ENCODE measurements at places on chromosomes 7 and 10. TPM values are rescaled to one million over a fixed set of nuclear protein-coding genes. Genes with fewer than 3 reads are reported as not detected.

NKX6-2 gene
- total RNA-seq: 2.5 TPM

HYAL4 gene
- total RNA-seq: not detected

- no peak for DNase-seq
- no peaks in the 10 kb centered on the region for H3K27me3 ChIP-seq
- H3K4me3 ChIP-seq: no peak overlapping the region
- H3K4me1 ChIP-seq: no peaks in the 10 kb centered on the region
- no peaks in the 10 kb centered on the region for H3K36me3 ChIP-seq
- H3K27ac ChIP-seq: no peak overlapping the region
These were observed 8.2 kb downstream of the COL26A1 start for GRCh38 chr7:101370836-101371235.

GRCh38 chr7:55026867-55027490, 8.2 kb downstream of the EGFR start:
- no peak for DNase-seq
- no peak overlapping the region for H3K4me3 ChIP-seq
- H3K27me3 ChIP-seq: no peaks in the 10 kb centered on the region
- H3K4me1 ChIP-seq: no peaks in the 10 kb centered on the region

- H3K4me1 ChIP-seq: no peaks in the 10 kb centered on the region
- no peak overlapping the region for H3K27ac ChIP-seq
- no peaks in the 10 kb centered on the region for H3K36me3 ChIP-seq
- H3K27me3 ChIP-seq: no peaks in the 10 kb centered on the region
- H3K4me3 ChIP-seq: no peak overlapping the region
- DNase-seq: no peak
These were observed 210.7 kb downstream of the MAD1L1 start for GRCh38 chr7:2022021-2022409.

DNA sequence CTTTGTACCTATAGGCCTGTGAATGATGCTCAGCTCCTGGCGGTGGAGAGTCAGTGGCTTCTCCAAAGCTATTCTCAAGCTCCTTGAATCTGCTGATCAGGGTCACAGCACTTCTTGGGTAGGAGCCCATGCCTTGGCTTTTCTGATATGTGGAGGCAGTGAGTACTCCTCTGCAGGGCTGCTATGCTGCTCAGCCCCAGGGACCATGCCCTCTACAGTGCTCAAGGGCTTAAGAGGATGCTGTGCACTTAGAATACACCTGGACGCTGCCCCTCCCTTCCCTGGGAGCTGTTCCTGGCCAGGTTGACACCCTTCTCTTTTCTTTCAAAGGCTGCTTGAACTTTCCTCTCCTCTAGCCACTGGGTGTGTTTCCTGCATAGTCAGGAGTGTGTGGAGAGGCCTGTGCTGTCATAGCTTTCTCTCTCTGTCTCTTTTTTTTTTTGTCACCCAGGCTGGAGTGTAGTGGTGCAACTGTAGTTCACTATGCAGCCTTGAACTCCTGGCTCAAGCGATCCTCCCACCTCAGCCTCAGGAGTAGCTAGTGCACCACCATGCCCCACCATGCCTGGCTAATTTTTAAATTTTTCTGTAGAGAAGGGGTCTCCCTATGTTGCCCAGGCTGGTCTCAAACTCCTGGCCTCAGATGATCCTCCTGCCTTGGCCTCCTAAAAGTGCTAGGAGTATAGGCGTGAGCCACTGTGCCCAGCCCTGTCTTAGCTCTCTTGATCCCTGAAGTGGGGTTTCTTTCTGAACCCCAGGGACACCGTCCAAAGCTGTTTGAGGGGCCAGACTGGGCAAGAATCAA, 113.9 kb downstream of the KIF20B start:
- no peaks in the 10 kb centered on the region for H3K36me3 ChIP-seq
- H3K4me1 ChIP-seq: no peaks in the 10 kb centered on the region

- DNase-seq: no peak
- no peak overlapping the region for H3K27ac ChIP-seq
- peaks cover 2% of the 10 kb centered on the region for H3K36me3 ChIP-seq
- H3K27me3 ChIP-seq: no peaks in the 10 kb centered on the region
These were observed 9.1 kb upstream of the SEMA4G start for GRCh38 chr10:100960251-100960650.

DNA sequence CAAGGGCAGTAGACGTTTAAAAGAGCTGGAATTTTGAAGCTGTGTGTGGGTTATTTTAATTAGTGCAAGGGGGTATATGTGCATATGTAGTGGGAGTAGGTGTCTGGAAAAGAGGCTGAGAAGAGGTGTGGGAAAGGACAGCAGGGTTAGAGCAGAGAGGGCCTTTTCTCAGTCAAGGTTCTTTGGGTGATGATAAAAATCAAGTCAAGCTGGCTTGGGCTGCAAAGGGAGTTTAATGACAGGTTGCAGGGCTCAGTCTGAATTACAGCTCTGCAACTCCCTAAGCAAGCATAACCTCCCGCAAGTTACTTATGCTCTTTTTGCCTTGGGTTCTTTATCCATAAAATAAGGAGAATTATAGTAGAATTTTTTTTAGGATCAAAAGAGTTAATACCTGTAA, 83.5 kb downstream of the RELN start:
- H3K36me3 ChIP-seq: no peaks in the 10 kb centered on the region
- no peaks in the 10 kb centered on the region for H3K4me1 ChIP-seq
- H3K4me3 ChIP-seq: no peak overlapping the region
- DNase-seq: no peak

DNA sequence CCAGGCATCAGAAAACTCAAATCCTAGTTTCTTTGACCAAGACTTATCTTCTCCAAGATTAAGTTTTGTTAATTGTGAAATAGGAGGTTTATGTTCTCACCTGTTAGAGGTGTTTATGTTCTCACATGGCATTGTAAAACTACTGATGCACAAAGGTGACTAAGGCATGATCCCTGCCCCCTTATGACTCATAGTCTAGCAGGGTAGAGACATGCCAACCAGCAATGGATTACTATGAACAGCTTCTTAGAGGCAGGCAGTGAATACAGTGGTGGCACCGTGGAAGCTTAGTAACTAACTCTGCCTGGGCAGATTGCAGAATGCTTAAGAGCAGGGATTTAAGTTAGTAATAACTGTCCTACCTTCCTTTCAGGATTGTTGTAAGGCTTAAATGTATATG, 400.9 kb downstream of the SORCS3 start:
- H3K36me3 ChIP-seq: no peaks in the 10 kb centered on the region
- H3K27ac ChIP-seq: no peak overlapping the region
- no peak overlapping the region for H3K4me3 ChIP-seq

- no peak for DNase-seq
- H3K4me1 ChIP-seq: no peaks in the 10 kb centered on the region
- no peaks in the 10 kb centered on the region for H3K27me3 ChIP-seq
- H3K4me3 ChIP-seq: no peak overlapping the region
These were observed 35.8 kb upstream of the MAP3K8 start for GRCh38 chr10:30398193-30398592.
